Spleen (tissue), 13 donors: ENCODE measurements at places on chromosomes 6 and 20. TPM values are rescaled to one million over a fixed set of nuclear protein-coding genes. Genes with fewer than 3 reads are reported as not detected.

The NKAIN4 gene
- polyA plus RNA-seq: 0.09 TPM

The WFDC12 gene
- not detected for polyA plus RNA-seq

DNA sequence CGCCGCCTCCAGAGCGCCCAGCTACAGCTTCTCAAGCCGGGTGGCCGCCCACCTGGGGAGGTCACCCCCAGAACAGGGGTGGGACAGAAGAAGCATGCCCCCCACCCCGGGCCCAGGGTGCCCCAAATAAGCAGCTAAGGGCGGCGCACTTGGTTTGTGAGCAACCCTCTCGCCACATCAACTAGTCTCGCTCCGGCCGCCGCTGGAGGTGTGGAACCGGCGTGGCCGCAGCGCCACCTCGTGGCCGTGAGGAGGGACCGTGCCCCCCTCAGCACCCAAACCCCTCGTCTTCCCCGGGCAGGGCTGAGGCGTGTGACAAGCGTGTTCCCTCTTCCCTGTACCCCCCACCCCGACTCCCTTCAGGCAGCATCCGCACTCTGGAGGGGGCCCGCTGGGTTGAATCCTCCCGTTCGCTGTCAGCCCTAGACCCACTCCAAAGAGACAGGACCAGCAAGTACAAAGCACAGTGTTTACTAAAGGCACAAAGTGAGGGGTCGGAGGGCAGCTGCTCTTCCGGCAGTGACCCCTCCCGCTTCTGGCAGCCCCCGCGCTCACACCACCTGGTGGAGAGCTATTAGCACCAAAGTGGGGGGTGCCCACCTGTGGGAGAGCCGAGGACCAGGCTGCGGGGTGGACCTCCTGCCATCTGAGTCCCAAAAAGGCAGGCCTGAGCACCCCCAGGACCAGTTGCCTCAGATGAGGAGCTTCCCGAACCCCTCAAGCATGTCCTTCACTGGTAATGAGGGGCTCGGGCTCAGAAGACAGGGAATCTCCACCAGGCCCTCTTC, 45.4 kb downstream of the MDFI start:
- H3K4me1 ChIP-seq: peaks cover 31% of the 10 kb centered on the region
- H3K27me3 ChIP-seq: peaks cover 5% of the 10 kb centered on the region
- H3K4me3 ChIP-seq: peak overlapping the region; percentile 52
- DNase-seq: peak; percentile 97

GRCh38 chr6:117200067-117200466, 65.3 kb upstream of the VGLL2 start:
- H3K27me3 ChIP-seq: no peaks in the 10 kb centered on the region
- no peaks in the 10 kb centered on the region for H3K36me3 ChIP-seq
- no peak overlapping the region for H3K27ac ChIP-seq
- no peaks in the 10 kb centered on the region for H3K4me1 ChIP-seq
- DNase-seq: no peak
- H3K4me3 ChIP-seq: no peak overlapping the region

GRCh38 chr6:27541212-27541932, 68.5 kb upstream of the ZNF184 start:
- H3K36me3 ChIP-seq: no peaks in the 10 kb centered on the region
- DNase-seq: no peak
- no peak overlapping the region for H3K4me3 ChIP-seq
- peaks cover 89% of the 10 kb centered on the region for H3K27me3 ChIP-seq
- no peak overlapping the region for H3K27ac ChIP-seq

DNA sequence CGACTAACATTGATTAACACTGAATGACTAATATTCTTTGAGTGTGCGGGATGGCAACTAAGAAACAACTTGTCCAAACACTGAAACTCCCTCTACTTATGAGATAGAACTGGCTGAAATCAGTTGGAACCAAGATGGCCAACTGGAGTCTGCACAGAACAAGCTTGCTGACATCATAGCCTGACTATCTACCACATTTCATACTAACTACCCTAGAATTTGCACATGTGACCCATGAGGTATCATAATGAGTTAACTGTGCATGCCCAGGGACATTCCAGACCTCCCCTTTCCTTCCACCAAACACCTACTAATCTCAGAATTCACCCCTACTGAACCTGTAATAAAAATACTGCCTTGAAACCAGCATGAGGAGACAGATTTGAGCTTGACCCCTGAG, 43.2 kb downstream of the PHIP start:
- DNase-seq: no peak
- no peaks in the 10 kb centered on the region for H3K27me3 ChIP-seq
- H3K27ac ChIP-seq: no peak overlapping the region
- H3K4me3 ChIP-seq: no peak overlapping the region
- H3K36me3 ChIP-seq: peaks cover 19% of the 10 kb centered on the region

- no peaks in the 10 kb centered on the region for H3K27me3 ChIP-seq
- no peaks in the 10 kb centered on the region for H3K36me3 ChIP-seq
- no peak for DNase-seq
- H3K4me1 ChIP-seq: no peaks in the 10 kb centered on the region
- no peak overlapping the region for H3K4me3 ChIP-seq
- H3K27ac ChIP-seq: no peak overlapping the region
These were observed 332.4 kb upstream of the PRDM1 start for GRCh38 chr6:105753620-105754211.

The SNPH gene
- polyA plus RNA-seq: 1.8 TPM

The SLC17A3 gene
- 0.11 TPM for polyA plus RNA-seq

DNA sequence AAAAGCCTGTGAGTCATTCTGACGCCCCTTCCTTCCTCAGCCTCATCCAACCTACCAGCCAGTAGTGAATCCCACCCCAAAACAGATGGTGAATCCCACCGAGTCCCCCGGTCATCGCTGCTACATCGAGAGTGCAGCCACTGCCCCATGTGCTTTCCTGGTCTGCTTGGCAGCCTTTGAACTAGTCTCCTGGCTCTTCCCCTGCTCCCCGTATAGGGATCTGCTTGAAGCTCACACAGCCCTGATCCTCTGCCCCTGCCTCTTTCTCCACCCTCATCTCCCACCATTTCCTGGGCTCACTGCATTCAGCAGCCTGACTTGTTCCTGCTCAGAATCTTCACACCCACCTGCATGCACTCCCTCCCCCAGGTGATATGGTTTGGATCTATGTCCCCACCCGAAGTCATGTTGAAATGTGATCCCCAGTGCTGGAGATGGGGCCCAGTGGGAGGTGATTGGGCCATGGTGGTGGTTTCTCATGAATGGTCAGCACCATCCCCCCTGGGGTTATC, 14.6 kb downstream of the SYNJ2 start:
- peak; percentile 36 for DNase-seq
- no peak overlapping the region for H3K27ac ChIP-seq

DNA sequence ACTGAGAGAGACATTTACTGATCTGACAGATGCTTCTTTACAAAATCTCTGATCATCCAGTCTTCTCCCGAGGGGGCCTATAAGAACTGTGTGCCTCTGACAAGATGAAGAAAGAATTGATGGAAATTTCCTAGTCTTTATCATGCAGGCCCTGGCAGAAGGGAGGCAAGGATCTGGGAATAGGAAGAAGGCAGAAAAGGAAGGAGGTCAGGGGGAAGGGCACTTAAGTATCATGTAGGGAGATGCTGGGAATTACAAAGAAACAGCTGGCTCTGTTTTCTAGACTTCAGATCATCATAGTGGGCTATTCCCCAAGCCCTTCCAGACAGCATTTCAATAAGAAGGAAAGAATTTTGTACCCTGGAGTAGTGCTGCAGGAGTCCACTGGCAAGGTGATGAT, 243.3 kb upstream of the MOCS1 start:
- H3K4me1 ChIP-seq: no peaks in the 10 kb centered on the region
- no peaks in the 10 kb centered on the region for H3K36me3 ChIP-seq
- no peak for DNase-seq
- H3K27ac ChIP-seq: no peak overlapping the region
- H3K27me3 ChIP-seq: no peaks in the 10 kb centered on the region

DNA sequence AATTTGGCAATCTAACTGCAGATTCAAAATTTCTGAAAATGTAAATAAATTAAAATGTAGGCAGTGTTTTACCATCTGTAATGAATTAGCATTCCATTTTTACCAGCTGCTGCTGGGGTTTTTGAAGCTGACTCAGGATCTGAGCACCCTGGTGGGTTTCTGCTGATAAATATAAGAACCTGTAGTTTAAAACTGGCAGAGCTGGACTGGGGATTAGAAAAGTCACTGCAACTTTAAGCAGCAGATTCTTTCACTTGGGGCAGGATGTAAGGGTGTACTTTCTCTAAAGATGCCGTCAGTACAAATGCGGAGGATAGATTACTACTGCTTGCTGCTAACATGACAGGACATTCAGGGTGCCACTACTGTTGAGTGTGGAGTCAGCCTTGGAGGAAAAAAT, 341.8 kb downstream of the CDKAL1 start:
- no peak overlapping the region for H3K27ac ChIP-seq
- no peak for DNase-seq
- no peaks in the 10 kb centered on the region for H3K27me3 ChIP-seq
- no peaks in the 10 kb centered on the region for H3K36me3 ChIP-seq

The MLN gene
- polyA plus RNA-seq: not detected

- H3K4me3 ChIP-seq: no peak overlapping the region
- no peaks in the 10 kb centered on the region for H3K27me3 ChIP-seq
- H3K4me1 ChIP-seq: peaks cover 7% of the 10 kb centered on the region
- DNase-seq: no peak
- H3K27ac ChIP-seq: no peak overlapping the region
These were observed 685.3 kb upstream of the MARCKS start for GRCh38 chr6:113171882-113172281.

- H3K27ac ChIP-seq: no peak overlapping the region
- no peak for DNase-seq
- no peaks in the 10 kb centered on the region for H3K36me3 ChIP-seq
These were observed 104.2 kb upstream of the PDE10A start for GRCh38 chr6:165767228-165767627.

The CEP85L gene
- 6.6 TPM for polyA plus RNA-seq

- no peak for DNase-seq
- no peaks in the 10 kb centered on the region for H3K36me3 ChIP-seq
- peak overlapping the region; percentile 57 for H3K4me3 ChIP-seq
- peaks cover 28% of the 10 kb centered on the region for H3K4me1 ChIP-seq
- peaks cover 24% of the 10 kb centered on the region for H3K27me3 ChIP-seq
These were observed 882 bp downstream of the CNR1 start for GRCh38 chr6:88165087-88165843.

DNA sequence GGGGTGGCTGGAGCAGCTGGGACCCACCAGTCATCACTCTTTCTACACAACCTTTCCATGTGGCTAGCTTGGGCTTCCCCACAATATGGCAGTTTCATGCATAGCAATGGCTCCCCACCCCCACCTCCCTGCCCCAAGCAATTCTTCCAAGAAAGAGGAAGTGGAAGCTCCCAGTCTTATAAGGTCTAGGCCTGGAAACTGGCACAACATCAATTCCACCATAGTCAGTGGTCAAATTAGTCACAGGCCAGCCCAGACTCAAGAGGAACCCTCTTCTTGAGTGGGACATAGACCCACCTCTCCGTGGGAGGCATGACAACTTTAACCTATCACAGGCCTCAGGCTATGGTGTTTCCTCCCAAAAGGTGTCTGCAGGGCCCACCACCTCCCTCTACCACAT, 17.7 kb downstream of the TGM6 start:
- no peak overlapping the region for H3K27ac ChIP-seq
- no peaks in the 10 kb centered on the region for H3K36me3 ChIP-seq

DNA sequence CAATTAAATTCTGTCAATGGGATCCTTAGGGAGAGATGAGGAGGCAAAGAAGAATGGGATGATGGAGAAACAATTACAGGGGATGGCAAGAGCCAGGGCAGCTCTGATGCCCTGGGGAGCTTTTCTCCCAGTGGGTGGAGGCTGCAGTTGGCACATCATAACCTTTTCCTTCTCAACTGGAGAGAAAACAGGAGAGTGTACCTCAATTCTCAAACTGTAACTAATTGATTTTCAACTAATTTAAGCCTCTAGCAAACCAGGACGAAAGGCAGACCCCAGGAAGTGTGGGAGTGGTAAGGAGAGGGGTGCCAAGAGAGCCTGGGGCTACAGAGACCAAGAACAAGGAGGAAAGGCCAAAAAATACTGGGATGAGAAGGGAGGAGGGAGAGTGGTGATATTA, 5.7 kb downstream of the BMP5 start:
- no peaks in the 10 kb centered on the region for H3K27me3 ChIP-seq
- H3K36me3 ChIP-seq: no peaks in the 10 kb centered on the region
- no peak for DNase-seq
- no peak overlapping the region for H3K27ac ChIP-seq
- no peak overlapping the region for H3K4me3 ChIP-seq

DNA sequence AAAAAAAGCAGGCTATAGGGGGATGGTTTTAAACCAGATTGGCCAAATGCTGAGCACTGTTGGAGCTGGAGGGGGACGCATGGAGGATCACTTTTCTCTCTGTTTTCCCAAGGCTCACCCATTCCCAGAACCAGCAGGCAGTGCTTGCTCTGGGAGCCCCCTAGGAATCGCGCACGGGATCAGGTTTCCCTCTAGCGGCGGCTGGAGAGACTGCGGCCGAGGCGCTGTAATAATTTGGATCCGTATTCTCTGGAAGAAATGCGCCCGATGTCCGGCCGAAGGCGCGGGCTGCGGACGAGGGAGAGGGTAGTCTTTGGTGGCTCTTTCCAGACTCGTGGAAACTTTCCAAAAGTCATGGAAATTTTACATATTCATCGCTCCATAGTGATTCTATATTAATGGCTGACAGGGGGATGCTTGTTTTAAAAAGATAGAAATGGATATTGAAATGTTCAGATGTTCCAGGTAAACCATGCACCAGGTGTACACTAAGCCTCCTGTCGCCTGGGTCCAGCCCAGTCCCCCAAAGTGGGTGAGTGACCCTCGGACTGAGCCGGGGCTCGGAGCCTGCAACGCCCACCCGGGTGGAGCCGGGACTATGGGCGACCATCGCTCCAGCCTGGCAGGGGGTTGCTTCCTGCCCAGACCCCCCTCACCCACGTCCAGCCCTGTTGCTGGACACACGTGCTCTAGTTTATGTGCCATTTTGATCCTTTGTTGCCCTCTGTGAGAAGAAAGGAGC, 78.7 kb upstream of the PHACTR3 start:
- H3K27ac ChIP-seq: no peak overlapping the region
- H3K27me3 ChIP-seq: peaks cover 10% of the 10 kb centered on the region
- H3K4me3 ChIP-seq: no peak overlapping the region
- DNase-seq: no peak
- H3K36me3 ChIP-seq: no peaks in the 10 kb centered on the region

- H3K36me3 ChIP-seq: peaks cover 26% of the 10 kb centered on the region
- H3K4me3 ChIP-seq: peak overlapping the region; percentile 66
- DNase-seq: no peak
- H3K4me1 ChIP-seq: peaks cover 43% of the 10 kb centered on the region
These were observed 492 bp upstream of the TBC1D7 start for GRCh38 chr6:13328875-13329183.

DNA sequence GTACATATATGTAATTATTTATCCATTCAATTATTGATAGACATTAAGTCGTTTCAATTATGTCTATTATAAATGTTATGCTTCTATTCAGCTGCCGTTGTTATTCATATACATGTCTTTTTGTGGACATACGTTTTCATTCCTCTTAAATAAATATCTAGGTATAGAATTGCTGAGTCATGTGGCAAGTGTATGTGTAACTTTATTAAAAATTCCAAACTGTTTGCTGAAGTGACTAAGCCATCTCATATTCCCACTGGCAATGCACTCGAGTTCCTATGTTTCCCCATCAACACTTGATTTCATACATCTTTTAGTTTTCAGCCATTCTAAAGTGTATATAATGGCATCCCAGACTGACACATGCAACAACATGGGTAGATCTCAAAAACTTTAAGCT, 739.7 kb upstream of the POU3F2 start:
- no peak for DNase-seq
- H3K27me3 ChIP-seq: no peaks in the 10 kb centered on the region
- H3K27ac ChIP-seq: no peak overlapping the region
- no peaks in the 10 kb centered on the region for H3K4me1 ChIP-seq
